ENCODE measurements at places on chromosomes 11 and 22.

GRCh38 chr22:24816806-24817205, 10.8 kb downstream of the SGSM1 start:
- DNase-seq: no peak

DNA sequence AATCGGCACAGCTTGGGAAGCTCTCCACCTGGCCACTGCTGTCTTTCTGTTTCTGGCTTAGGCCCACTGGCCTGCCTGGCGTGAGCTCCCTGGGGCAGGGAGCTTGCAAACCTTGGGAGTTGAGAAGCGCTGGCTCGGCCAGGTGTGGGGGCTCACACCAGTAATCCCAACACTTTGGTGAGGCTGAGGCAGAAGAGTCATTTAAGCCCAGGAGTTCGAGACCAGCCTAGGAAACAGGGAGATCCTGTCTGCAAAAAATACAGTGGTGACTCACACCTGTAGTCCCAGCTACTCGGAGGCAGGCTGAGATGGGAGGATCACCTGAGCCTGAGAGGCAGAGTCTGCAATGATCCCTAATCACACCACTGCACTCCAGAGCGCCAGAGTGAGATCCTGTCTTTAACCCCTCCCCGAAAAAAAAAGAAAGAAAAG, 4.0 kb downstream of the AP5B1 start:
- DNase-seq: no peak

DNA sequence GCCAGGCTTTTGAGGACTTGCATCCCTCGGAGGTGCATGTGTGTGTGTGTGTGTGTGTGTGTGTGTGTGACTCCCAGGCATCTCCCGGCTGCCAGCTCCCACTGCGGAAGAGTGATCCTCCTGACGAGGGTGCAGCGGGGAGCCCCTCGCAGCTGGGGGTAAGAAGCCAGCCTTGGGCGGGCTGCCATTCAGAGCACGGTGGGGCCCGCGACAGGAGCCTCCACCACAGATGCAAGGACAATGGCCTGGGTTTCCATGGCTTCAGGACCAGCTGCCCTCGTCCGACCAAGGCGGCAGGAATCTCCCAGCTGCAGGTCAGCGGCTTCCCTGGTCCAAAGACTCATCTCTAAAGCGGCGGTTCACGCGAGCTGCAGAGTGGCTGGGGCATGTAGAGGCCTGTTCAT, 908.5 kb downstream of the BRD1 start:
- DNase-seq: no peak

DNA sequence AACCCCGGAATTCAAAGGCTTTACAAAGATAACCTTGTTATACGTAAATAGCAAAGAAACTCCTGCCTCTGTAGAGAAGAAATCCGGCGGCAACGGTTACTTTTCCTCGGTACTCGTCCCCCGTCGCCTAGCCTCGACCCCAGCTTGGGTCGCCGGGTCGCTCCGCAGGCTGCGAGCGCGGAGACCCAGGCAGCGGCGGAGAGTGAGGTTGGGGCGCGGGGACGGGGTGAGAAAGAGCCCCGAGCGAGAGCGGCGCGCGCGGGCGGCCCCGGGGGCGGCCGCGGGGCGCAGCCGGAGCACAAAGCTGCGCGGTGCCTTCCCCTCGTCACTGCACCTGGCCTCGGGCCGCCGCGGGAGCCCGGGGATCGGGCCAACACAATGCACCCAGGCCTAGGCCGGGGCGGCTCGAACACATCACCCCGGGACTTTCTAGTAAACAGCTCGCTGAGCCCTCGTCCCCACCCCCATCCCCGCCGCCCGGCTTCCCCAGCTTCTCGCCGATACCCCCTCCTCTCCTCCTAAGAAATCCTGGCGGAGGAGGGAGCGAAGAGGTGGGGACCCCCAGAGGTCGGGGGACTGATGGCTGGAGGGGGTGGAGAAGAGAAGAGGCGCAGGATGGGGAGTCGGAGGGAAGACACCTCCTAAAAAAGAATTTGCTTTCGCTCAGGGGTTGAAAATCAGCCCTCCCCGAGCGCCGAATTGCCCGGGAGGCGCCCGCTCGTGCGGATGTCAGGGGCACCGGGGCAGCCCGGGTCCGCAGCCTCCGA, 845 bp downstream of the MPPED2 start:
- no peak for DNase-seq

DNA sequence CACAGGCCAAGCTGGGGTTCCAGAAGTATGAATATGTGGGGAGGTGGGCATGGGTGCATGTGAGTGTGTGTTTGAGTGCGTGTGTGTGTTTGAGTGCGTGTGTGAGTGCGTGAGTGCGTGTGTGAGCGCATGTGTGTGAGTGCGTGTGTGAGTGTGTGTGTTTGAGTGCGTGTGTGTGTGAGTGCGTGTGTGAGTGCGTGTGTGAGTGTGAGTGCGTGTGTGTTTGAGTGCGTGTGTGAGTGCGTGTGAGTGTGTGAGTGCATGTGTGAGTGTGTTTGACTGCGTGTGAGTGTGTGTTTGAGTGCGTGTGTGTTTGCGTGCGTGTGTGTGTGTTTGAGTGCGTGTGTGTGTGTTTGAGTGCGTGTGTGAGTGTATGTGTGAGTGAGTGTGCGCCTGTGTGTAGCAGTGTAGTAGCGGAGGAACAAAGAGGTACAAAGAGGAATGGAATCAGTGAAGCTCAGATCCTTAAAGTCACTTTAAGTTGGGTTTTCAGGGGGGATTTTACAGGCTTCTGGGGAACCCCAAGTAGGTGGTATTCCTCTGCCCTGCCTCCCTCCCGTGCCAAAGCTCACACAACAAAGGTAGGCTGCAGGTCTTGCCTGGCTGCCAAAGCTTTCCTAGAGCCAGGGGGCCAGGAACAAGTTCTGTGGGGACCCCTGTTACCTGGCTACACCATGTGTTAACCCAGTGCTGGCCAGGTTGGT, 137.1 kb downstream of the KIRREL3 start:
- DNase-seq: no peak

Measured in activated gamma-delta T cell treated with Interleukin-2 at 50 U/mL for 16 hours (primary cell).